ENCODE measurements at places on chromosomes 16 and 17.

DNA sequence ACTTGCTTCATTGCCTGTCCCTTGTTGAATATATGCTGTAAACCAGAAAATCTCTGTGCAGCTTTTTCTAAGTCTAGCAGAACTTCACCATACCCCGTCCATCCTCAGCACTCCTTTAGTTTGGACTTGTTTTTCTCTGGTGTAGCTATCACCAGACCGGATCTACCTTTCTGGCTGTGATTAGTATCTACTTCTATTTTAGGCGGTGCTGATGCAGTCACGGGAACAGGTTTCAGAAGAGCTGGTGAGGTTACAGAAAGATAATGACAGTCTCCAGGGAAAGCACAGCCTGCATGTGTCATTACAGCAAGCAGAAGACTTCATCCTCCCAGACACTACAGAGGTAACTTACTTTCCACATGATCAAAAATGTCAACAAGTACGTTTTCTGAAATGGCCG is 46.4 kb downstream of the NUP88 start:
- DNase-seq, result no peak

GRCh38 chr17:38663964-38664644 is 10.7 kb downstream of the EPOP start:
- no peak for DNase-seq

DNA sequence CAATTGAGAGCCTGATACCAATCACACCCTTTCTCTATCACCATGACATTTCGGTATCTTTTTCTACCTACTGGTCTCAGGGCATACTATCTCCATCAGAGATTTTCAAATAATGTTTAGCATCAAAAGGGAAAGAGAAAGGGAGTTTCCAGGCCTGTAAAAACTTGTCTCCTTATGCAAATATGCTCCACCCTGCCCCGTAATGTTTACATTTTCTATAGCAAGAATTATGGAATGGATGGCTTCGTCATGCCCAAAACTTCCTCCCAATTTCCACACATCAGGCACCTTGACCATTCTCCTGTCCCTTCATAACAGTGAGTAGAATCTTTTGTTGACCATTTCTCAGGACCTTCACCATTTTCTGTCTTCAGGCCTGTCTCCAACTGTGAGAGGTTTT is 30.9 kb upstream of the HLF start:
- no peak for DNase-seq

- DNase-seq, result no peak
These were observed 94.9 kb downstream of the TMEM132E start for GRCh38 chr17:34673995-34674890.

- DNase-seq, result no peak
These were observed 26.6 kb upstream of the CHMP6 start for GRCh38 chr17:80964859-80965580.

DNA sequence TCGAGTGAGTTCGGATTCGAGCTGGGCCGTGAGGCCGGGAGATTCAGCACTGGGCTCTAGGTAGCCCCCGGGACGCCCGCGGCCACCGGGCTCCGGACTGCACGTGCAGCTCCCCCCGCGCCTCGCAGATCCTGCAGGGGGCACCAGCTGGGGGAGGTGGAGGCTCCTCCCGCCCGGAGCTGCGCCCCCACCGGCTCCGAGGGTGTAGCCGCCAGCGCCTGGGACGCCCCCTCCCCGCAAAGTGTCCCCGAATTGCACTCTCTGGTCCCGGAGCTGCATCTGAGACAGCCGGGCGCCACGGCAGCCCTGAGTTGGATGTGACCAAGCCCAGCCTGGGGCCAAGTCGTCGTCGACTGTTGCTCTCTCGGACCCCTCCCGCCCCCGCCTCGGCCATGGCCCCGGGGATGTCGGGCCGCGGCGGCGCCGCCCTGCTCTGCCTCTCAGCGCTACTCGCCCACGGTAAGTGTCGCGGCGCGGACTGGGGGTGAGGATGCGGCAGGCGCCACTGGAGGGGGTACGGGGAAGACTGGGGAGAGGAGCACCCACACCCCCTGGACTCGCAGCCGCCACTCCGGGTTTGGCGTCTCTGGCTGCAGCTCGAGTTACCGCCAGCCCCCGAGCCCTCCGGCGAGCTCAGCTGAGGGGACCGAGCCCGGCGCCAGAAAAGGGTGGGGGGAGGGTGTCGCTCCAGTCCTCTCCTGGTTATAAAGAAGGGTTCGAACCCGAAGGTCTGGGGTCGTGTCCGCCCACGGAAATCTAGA is 1.5 kb downstream of the TMEM132E start:
- DNase-seq, result no peak

- DNase-seq, result no peak
These were observed 9.6 kb downstream of the HIC1 start for GRCh38 chr17:2064520-2064971.

DNA sequence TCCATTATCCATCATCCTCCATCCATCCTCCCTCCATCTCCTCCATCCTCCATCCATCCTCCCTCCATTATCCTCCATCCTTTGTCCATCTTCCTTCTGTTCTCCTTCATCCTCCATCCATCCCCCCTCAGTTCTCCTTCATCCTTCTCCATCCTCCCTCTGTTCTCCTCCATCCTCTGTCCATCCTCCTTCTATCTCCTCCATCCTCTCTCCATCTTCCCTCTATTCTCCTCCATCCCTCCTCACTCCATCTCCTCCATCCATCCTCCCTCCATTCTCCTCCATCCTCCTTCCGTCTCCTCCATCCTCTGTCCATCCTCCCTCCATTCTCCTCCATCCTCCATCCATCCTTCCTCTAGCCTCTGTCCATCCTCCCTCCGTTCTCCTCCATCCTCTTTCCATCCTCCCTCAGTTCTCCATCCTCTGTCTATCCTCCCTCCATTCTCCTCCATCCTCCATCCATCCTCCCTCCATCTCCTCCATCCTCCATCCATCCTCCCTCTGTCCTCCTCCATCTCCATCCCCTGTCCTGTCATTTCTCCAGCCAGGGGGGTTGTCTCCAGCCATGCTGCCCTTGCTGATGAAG is 143.7 kb downstream of the SDK2 start:
- DNase-seq, result no peak

DNA sequence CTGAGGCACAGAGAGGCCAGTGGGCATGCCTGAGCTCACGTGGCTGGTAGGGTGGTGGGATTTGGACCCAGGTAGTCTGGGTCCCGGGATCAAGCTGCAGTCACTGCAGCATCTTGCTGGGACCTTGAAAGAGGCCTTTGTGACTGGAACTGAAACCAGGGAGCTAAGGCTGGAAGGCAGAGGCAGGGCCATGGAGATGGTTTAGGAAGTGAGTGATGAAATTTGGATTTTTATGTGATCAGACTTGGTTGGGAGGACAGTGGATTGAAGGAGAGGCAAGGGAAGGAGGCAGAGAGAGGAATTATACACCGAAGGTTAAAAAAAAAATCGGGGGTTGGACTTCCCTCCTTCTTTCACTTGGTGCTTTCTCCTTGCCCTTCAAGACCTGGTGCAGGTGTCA is 255.4 kb upstream of the CACNG5 start:
- DNase-seq, result no peak

DNA sequence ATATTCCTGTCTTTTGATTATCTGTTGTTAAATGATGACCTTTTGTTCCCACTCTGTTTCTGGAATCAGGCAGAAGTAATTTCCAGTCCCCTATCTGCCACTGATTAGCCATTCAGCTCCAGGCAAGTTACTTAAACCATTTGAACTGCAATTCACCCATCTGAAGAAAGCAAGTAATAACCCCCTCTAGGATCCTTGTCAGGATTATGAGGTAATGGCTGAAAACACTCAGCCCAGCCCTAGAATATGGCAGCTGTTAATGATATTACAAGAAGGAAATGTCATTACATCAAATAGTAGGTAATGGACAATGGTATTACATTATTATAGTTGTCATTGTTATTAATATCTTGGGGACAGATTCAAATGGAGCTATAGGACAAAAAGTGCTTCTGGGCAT is 16.0 kb upstream of the SLC47A1 start:
- no peak for DNase-seq

Measured in AG04450 (cell line).